ENCODE measurements at places on chromosomes 6 and 20.

DNA sequence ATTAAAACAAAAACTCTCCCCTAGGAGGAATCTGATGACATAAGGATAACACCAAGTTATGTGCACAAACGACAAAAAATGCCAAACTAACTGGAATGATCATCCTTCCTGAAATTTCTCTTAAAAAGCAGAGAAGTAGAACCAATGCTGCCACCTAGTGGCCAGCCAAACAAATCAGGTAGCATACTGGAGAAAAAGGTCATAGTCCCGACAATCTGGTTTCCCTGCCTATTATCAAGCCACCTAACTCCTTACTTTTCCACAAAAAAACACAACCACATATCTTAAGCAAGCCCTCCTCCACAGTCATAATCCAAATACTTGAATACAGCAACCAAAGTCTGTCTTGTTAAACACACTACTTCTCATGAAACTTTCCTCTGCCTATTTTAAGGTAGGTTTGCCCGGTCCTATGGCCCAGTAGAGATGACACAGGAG, 5.3 kb downstream of the OARD1 start:
- peak; percentile 69 for DNase-seq

- no peak for DNase-seq
Measured at GRCh38 chr20:41467220-41467619, 100.6 kb upstream of the EMILIN3 start.

DNA sequence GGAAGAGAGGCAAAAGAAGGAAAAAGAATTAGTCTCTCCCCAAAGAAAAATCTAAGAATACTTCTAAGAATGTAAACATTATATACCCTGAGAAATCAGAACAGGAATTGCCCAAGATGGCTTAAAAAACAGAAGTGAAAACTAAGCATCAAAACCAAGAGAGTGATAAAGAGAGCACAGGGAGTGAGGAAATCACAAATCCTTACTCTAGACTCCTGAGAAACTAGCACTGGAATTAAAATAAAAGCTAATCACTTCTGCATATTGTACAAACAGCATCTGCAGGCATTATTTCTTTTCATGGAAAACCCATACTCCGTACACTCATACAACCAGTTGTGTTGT, 285.7 kb downstream of the BTBD9 start:
- no peak for DNase-seq

- no peak for DNase-seq
Measured at GRCh38 chr20:44759595-44759994, 13.9 kb downstream of the KCNK15 start.

GRCh38 chr6:18078866-18079265, 43.6 kb downstream of the NHLRC1 start:
- DNase-seq: no peak

GRCh38 chr20:44585057-44585963, 2.9 kb downstream of the PKIG start:
- no peak for DNase-seq

DNA sequence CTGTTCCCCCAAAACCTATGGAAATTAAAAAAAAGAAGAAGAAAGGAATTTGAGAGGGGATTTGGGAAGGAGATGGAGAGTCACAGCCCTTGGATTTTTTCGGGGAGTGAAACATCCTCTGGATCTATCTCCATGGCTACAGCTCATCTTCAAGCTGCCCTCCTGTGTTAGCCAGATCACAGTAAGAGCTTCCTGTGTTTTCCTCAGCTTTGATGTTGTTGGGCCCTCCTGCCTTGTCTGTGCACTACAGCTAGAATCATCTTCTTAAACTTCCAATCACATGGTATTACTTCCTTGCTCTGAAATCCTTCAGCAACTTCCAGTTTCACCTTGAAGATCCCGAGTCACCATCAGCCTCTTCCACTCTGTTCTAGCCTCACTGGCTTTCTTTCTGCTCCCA, 207.8 kb upstream of the ZFP64 start:
- no peak for DNase-seq

DNA sequence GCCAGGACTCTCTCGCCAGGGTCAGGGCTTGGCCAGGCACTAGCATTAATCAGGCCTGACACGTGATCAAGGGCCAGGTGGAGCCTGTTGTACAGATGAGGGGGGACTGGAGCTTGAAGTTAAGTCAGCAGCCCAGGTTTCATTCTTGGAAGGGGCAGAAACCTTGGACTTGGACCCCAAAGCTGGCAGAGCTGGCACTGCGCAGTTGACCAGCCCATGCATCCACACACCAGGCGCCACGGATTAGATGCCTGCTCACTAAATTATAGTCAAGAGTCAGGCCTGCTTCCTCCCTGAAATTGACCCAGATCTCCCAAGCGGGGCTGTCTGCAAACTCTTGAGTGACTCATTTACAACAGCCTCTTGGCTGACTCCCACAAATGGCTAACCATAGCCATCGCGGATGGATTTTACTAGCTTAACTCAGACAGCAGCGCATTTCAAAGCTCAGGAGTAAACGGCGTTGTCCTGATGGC, 4.1 kb upstream of the TAF4 start:
- DNase-seq: no peak

GRCh38 chr6:75524322-75524972, 30.8 kb upstream of the FILIP1 start:
- no peak for DNase-seq

DNA sequence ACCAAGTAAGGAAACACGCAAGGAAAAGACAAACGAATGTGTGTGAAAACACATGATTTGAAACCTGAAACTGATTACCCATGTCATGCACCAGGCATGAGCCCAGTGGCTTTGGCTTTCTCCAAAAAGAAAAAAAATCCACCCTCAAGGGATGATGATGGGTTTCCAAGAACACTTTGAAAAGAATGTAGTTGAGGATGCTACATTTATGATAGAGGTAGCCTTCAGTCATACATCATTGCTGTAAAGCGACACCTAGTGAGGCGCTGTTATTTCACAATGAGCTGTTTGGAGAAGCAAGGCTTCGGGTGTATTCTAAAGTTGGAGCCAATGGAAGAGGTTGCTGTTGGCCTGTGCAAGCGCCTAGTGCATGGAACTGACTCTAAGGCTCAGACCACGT, 124.9 kb downstream of the SCML4 start:
- DNase-seq: no peak

DNA sequence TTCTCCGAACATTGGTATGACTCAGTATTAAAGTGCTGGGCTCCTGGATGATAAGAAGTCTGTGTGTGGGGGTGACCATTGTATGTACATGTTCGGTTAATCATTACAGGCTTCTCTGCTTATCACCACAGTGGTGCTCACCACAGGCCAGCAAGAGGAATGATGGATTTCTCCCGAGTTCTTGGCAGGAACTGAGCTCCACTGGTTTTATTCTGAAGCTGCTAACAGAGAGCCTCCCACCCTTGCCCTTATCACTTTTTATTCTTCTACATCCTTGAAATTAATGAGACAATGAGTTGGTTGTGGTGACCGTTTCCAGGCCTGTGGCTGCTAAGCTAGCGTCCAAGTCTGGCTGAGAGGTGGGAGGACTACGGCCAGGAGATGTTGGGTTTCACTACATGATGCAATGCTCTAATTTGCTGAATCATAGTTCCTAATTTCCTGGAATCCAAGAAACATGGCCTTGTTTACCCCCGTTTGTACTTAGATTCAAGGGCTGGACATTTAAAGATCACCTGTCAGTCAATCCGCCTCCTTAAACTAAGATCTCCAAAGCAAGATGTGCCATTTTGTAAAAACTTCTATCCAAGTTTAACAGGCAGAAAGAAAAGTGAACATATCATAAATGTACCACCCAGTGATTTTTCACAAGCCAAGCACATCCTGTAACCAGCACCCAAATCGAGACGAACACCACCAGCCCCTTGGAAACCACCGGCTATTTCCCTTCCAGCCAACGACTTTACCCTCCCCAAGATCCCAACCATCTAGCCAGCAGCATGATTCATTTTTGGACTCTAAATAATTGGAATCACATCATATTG, 172.5 kb downstream of the FOXA2 start:
- no peak for DNase-seq
